ENCODE measurements at places on chromosomes 5 and 9.

DNA sequence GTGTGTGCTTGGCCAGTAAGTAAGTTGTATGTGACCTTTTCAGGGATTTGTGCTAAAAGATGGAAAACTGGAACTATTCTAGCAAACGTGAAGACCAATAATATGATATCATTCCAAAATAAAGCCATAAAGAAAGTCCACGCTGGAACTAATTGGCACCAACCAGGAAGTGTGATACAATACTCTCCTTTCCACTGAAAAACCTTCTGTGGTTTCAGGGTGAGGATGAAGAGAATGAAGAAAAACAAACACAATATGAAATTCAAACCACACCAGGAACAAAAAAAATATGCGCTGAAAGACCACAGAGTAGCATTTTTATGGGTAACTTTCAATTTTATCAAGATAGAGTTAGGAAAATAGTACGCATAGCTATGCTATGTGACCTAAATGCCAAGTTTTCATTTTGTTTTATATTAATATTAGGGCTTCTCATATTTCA lies 105.8 kb downstream of the EFNA5 start:
- no peak for DNase-seq

DNA sequence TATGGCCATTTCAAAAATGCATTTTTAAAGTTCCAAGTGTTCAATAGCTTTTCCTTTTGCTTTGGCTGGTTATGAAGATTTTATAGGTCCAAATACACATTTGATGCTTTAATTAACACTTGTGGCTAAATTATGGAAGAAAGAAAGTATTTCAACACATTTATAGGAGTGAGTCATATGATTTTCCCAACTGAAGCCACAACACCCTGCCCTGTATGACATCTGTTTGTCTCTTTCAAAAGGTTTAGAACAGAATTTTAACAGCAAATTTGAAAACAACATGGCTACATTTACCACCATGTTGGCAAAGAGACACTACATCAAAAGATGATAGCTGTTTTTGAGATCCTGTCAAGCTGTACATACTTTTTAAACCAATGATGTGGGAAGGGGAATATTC lies 99.4 kb downstream of the TMEM174 start:
- DNase-seq = no peak

GRCh38 chr9:134297083-134297410 lies 29.2 kb upstream of the RXRA start:
- DNase-seq = no peak

- DNase-seq = no peak
Observed at GRCh38 chr5:37685816-37686215, 154.0 kb downstream of the GDNF start.

GRCh38 chr9:123067136-123067535 lies 33.7 kb downstream of the GPR21 start:
- DNase-seq = no peak

GRCh38 chr5:87653242-87653641 lies 240.5 kb upstream of the CCNH start:
- no peak for DNase-seq

GRCh38 chr5:88746438-88746882 lies 136.5 kb downstream of the MEF2C start:
- no peak for DNase-seq

GRCh38 chr5:132704875-132705274 lies 31.1 kb downstream of the IL4 start:
- DNase-seq = no peak

- no peak for DNase-seq
Observed at GRCh38 chr9:18071651-18072060, 402.3 kb upstream of the ADAMTSL1 start.

- peak; percentile 35 for DNase-seq
Observed at GRCh38 chr9:35618854-35619799, 914 bp upstream of the CD72 start.

- DNase-seq = no peak
Observed at GRCh38 chr9:71112866-71113265, 8.6 kb downstream of the TRPM3 start.

DNA sequence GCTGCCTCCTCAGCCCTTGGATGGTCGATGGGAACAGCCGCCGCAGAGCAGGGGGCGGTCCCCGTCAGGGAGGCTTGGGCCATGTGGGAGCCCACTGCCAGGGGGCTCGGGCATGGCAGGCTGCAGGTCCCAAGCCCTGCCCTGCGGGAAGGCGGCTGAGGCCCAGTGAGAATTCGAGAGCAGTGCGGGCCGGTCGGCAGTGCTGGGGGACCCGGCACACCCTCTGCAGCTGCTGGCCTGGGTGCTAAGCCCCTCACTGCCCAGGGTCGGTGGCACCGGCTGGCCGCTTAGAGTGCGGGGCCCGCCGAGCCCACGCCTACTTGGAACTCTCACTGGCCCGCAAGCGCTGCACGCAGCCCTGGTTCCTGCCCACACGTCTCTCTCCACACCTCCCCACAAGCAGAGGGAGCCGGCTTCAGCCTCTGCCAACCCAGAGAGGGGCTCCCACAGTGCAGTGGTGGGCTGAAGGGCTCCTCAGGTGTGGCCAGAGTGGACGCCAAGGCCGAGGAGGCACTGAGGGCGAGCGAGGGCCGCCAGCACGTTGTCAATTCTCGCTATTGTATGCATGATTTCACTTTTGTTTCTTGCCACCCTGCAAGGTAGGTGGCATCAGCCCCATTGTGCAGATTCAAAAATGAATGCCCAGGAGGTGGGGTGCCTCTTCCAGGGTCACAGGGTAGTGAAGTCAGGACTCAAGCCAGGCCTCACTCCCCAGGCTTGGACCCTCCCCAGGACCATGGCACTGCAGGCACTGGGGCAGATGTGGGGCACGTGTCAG lies 48.6 kb downstream of the COL15A1 start:
- no peak for DNase-seq

DNA sequence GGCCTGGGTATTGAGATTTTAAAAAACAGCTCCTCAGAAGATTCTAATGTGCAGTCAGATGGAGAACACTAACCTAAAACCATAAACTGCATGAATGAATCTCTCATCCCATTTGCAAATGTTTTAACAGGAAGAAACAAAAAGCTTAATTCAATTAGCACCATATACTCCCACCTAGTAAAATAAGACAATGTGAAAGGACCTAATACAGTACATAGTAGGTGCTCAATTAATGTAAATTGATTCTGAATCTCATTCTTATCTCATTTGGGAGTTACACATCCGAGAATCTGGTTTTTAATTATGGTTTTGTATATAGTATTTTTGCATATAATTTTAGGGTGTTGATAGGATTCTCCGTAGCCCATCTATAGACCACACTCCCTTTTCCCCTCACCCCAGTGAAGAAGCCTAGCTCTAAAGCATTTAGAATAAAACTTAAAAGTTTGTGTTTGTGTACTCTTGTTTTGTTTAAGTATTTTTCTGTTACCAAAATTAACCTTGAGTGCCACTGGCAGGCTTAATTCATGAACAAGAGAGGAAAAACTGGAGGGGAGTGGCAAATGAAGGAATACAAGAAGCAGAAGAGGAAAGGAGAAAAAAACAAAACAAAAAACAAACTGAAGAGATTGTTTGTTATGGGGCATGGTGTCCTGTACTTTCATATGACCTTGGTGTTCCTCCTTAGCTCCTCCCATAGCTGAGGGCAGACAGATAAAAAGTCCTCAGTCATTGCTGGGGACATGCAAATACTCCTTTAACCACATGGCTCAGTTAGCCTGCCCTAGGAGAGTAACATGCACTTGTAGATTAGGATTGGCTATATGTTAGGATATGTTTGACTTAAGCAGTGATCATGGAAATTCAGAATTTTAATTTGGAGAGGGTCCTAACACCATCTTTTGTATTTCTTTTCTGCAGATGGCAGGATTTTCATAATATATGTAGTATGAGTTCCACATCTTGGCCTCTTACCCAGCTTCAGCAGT lies 1.2 kb downstream of the RNF14 start:
- DNase-seq = no peak

- no peak for DNase-seq
Observed at GRCh38 chr5:107119656-107120055, 551.1 kb downstream of the EFNA5 start.

- no peak for DNase-seq
Observed at GRCh38 chr5:6719417-6719816, 6.2 kb downstream of the TENT4A start.

GRCh38 chr9:134712243-134712642 lies 70.6 kb downstream of the COL5A1 start:
- no peak for DNase-seq

DNA sequence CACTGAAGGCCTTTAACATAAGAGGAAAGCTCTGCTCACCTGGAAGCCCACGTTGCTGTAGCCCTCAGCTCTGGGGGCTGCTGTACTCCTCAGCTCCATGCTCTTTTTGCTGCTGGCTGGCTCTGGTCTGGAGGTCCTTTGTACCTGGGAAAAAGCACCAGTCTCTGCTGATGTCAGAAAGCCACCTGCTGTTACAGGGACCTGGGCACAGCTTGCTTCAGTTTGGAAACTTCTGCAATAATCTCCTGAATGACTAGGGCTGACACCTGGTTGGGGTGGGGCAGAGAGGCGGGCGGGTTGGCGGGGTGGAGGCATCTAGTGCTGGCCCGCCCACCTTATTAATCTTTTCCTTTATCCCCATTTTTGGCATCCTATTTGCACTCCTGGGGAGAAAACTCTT lies at the start of gene SLC28A3:
Gene SLC28A3, minus strand, starts transcription at position 224 of the 400 bp plus-strand sequence. Its CDS starts 125 bp downstream, at position 99.
- DNase-seq = no peak

DNA sequence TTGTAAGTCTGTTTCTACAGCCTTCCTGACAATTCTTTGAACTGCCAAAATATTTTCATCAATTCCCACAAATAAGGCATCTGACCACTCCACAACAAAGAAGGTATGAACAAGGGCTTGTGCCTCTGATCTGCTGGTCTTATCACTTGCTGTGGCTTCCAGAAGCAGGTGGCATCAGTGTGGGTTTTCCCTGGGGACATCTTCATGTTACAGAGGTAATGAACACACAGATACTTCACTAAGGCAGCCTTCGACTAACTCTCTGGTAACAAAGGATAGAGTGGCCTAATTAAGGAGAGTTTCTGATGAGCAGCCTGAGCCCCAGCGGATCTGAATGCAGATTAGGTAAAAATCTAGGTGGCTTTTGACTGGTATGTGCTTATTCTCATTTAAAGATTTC lies 15.2 kb upstream of the ERAP2 start:
- no peak for DNase-seq

DNA sequence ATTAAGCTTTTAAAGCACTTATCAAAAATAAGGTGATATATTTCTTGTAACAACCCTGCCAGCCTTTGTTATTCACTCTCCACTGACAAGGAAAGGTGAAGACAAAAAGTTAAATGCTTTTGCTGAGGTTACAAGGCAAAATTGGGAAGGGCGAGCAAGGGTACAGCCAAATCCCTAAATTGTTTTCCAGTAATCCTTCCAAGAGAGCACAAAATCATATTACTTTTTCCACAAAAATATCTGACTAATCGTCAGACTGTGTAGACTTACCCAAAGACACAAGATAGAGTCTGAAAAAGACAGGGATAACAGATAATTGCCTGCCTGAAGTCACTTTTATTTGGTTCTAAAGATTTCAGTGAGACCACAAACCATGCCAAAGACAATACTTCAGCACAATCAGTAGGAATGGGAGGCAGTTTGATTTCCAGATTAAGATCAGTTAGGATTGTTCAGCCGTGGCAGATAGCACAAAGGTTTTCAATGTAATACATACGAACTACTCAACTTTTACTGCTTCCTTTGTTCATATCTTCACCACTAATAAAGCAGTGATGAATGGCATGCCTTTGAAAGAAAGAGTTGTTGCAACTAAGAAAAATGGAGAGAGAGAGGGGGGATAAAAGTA lies 383.8 kb upstream of the TUSC1 start:
- no peak for DNase-seq

- DNase-seq = no peak
Observed at GRCh38 chr9:130240410-130241197, 25.0 kb upstream of the HMCN2 start.

GRCh38 chr5:337563-338130 lies 16.1 kb downstream of the AHRR start:
- no peak for DNase-seq
